Calu3 (cell line): ENCODE measurements at places on chromosomes 11 and 22. TPM values are rescaled to one million over a fixed set of nuclear protein-coding genes. Genes with fewer than 3 reads are reported as not detected.
A peak's percentile ranks its signal among the peaks of the same experiment; 100 is the strongest.

- no peak for DNase-seq
Observed at GRCh38 chr11:131637469-131638175, 267.2 kb downstream of the NTM start.

DNA sequence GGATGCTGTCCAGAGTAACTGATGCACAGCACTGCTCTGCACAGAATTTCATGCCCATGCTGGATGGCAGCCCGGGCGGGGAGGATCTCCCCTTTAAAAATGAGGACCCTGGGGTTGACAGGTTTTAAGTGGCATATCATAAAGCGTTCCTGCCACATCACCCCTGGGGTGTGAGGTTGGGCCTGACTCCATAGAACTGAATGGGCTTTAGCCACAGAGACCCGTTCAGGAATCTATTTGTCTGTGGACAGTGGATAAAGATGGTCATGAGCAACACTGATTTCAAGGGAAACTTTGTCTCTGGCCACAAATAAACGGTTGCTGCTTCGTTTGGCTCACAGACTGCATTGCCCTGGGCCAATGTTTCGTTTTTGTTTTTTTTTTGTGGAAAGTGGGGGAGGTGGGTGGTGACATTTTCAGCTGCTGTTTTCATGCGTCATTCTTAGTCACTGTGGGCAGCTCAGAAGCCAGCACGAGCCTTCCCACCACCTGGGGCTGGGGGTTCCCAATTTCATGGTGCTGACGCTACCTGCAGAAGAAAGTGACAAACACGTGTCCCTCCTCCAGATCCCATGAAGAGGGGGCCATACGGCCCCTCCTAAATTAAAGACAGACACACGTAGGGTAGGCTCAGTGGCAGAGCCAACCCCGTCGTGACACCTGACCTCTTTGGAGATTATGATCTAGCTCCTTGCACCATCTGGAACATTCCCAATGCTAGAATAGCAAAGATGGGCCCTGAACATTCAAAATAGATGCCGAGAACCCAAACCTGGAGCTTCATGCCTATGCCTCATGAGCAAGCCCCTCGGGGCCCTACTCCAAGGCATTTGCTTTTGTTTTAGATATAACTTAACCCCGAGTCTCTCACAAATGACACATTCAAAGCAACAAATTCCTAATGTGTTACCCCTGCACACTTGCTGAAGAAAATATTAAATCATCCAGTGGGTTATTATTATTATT is 54.8 kb upstream of the PHF21B start:
- DNase-seq, result peak; percentile 5

DNA sequence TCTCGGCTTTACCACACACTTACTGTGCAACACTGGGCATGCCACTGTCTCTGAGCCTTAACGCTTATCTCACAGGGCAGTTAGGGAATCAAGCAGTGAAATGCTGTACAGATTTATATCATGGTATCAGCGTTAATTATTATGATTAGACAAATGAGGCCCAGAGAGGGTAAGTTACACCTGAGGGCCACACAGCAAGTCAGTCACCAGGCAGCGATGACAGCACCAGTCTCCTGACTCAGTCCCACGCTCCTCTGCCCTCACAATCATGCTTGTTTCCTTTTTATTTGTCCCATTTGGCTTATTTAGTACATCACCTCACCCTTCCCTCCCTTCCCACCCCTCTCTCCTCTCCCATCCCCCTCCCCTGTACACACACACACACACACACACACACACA is 12.2 kb downstream of the CHRDL2 start:
- no peak for DNase-seq

DNA sequence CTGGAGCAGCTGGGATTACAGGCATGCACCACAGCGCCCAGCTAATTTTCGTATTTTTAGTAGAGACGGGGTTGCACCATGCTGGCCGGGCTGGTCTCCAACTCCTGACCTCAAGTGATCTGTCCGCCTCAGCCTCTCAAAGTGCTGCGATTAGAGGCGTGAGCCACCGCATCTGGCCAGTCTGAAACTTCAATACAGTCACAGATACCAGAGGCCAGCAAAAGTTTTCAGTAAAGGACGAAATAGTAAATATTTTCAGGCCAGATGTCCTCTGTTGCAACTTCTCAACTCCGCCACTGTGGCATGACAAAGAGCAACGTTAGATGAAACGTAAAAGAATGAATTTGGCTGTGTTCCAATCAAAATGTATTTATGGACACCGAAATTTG is 403.6 kb downstream of the MN1 start:
- no peak for DNase-seq

DNA sequence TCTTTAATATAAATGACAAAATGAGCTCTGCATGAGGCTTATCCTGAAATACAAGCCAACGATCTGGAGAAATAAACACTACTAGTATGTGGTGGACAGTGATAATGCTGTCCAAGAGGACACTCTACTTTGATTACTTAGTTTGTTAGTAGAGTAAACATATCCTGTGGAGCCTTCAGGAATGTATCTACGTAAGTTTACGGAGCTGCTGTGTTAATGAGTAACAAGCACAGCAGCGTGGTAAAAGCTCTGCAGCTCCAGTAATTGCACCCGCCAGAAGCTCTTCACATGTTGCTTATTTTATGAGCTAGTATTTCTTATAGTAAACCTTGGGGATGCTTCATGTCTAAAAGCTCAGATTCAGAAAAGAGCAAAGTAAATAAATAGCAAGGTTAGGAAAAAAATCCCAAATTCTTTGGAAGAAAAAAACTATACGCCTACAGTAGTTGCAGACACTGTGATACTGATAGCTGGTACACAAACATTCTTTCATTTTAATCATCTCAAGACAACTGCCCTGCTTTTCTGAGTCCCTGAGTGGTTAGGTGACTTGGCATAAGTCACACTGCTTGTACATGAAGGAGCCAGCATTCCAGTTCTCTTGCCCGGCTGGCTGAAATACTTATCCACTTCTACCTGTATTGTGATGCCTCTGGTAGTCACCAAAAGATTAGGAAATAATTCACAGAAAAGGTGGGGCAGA is 32.7 kb upstream of the CCDC34 start:
- peak; percentile 39 for DNase-seq

DNA sequence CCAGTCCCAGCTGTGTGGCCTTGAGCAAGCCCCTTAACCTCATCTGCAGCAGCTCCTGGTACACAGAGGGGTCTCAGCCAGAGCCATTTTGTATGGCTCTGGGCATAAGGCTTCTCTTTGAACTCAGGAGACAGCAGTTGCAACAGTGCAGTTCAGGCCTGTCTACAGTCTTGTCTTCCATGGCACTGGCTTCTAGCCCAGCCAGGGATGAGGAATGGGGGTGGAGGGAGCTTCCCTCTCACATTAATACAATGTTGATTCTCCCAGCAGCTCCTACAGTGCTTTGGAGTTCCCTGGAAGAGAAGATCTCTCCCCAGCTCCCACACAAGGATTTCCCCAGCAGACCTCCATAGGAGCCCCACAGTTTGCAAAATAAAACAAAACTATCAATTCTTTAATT is 350.2 kb downstream of the BUD13 start:
- no peak for DNase-seq

DNA sequence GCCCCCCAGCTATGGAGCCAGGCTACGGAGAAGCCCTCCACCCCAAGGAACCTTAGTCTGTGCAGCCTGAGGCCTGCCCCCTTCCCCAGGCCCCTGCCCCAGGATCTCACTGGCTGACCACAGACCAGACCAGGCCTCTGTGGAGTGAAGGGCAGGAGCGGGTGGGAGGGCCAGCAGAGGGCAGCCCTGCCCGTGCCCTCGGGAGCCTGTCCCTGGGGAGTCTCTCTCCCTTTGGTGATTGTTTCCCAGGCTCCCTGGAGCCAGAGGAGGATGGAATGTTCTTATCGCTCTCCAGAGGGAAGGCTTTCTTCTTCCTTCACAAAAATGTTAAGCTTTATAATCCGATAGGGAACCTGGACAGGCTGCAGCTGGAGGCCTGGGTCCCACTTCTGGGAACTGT is 455.3 kb downstream of the SOX6 start:
- DNase-seq, result peak; percentile 57

- DNase-seq, result no peak
Observed at GRCh38 chr11:46220313-46220712, 57.1 kb upstream of the CREB3L1 start.

- DNase-seq, result no peak
Observed at GRCh38 chr11:130520271-130520671, 71.8 kb downstream of the ADAMTS15 start.

- peak; percentile 78 for DNase-seq
Observed at GRCh38 chr22:22884010-22884887, 3.4 kb upstream of the IGLL5 start.

DNA sequence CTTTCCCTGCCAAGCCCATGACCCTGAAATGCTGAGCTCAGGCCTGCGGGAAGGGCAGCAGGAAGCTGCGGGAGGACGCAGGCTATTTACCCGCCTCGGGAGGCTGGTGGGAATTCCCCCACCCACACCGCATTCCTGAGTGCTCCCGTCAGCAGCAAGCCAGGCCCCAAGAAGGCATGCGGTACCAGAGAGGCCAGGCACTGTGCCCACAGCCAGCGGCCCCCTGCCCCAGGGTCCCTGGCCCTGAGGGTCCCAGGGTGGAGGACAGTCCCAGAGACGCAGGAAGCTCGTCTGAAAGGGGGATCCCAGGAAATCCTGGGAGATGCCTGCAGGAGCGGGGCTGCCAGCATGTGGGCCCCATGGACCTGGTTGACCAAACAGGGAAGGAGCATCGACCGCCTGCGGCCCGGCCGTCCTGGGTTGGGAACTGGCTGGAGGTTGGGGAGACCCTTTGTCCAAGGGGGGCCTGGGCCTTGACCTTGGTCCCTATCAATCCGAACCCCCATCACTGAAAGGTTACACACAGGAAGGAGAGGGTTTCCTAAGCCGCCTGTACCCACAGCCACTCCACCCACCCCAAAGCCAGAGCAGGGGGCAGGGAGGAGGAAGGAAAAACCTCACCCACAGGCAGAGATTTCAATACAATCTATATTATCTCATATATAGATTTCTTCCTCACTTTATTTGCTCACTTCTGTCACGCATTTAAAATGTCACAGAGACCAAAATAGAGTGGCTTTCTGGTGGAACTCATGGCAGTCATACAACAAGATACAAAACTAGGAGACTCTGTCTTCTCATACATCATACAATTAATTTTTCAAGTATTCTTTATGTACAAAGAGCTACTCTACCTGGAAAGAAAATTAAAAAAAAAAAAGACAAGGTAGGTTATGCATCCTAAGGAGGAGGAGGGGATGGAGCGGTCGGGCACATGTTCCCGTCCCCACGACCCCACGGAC is 17.1 kb downstream of the MAFF start:
- peak; percentile 97 for DNase-seq

- no peak for DNase-seq
Observed at GRCh38 chr11:122375687-122376399, 259.8 kb upstream of the BLID start.

DNA sequence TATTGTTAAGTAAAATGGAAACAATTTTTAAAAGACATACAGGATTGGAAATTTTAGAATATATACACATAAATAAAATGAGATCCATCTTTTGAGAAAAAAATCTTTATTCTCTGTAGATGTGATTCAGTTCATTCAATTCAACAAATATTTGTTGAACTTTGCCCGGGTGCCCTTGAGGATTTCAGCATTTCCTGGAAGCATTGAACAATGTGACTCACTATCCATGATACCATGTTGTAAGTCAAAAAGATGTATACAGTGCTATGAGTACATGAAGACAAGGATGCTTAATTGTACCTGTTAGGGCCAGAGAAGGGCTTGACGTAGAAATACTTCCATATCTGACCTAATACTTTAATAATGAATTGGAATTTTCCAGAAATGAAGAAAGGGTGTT is 353.7 kb downstream of the METTL15 start:
- no peak for DNase-seq

GRCh38 chr22:36386351-36386899 is 1.3 kb downstream of the MYH9 start:
- DNase-seq, result peak; percentile 57

DNA sequence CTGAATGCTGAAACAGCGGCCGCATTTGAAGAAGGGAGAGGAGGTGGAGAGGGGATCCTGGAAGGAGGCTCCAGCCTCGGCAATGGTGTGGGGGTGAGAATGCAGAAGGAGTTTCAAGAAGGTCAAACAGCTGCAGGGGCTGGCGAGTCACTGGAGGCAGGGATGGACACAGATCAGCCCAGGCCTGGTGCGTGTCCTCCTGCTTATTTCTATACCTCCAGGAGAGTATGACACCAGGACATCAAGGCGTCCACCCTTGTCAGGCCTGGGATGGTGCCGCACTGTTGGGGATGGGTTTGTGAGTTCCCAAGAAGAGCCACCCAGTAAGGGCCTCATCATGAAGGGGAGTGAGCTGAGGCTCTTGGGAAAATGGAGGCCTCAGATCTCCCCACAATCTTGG is 23.1 kb downstream of the IGLL1 start:
- no peak for DNase-seq

DNA sequence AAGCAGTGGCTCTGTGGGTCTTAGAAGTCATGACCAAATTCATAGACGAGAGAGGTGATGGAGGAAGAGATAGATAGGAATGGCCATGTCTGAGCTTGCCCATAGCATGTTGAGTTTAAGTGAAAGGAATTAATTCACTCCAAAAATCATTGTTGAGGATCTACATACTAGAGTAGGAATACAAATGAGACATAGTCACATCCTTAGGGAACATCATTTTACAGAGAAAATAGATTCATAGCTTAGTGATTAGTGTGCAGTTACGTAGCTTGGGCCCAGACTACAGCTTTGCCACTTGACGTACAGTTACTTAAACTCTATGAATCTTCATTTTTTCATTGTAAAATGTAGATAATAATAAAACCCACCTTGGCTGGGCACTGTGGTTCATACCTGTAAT is 21.4 kb upstream of the BMAL1 start:
- no peak for DNase-seq

DNA sequence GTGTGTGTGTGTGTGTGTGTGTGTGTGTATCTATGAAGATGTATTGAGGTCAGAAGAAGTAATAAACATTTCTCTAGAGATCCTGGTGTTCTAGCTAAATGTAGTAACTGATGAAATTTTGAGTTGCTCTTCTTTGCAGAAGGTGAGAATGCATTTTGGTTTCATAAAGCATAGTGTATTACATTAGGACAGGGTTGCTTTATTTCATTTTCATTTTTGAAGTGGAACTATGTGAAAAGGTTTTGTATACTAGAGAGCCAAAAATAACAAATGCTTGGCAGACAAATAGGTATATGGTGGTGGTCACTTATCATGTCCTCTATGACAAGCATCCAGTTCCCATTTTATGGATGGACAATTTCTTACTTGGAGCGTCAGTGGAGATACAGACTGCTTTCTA is 99.0 kb downstream of the CASP12 start:
- no peak for DNase-seq

GRCh38 chr22:27420817-27421361 is 380.7 kb downstream of the MN1 start:
- peak; percentile 26 for DNase-seq

DNA sequence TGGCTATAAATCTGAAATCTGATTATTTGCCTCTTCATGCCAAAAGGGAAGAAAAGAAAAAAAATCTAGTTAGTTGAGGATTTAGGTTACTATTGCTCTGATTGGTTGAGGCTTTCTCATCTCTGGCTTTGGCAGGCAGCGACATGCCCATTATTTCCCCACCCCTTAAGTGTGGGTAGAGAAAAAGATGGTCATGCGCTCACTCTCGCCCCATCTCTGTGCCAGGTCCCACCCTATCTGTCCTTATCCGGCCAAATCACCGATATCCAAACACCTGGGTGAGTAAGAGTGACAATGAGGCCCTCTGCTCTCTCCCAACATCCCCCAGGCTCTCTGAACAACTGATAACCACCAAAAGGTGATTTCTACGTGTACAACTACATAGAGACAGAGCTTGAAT is 31.2 kb upstream of the SNX19 start:
- DNase-seq, result no peak

Gene MICALL1
- 60.7 and 69.7 TPM in 2 replicates for total RNA-seq

Gene CRYBB1
- not detected in 2 replicates for total RNA-seq
